ENCODE measurements at places on chromosomes 3 and 15. TPM values are rescaled to one million over a fixed set of nuclear protein-coding genes. Genes with fewer than 3 reads are reported as not detected.

DNA sequence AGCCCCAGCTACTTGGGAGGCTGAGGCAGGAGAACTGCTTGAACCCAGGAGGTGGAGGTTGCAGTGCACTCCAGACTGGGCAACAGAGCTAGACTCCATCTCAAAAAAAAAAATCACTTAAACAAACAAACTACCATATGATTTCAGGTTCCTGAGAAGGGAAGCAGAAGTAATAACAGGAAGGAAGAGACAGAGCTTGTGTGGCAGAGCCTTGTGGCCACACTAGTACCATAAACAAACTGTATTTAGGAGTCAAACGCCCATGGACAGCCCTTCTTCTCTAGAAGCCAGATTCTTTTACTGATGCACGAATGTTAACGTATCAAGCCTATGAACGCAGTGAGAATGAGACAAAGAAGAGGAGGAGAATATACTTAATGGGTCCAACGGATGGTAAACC, 12.0 kb downstream of the MTMR10 start:
- no peak for DNase-seq

DNA sequence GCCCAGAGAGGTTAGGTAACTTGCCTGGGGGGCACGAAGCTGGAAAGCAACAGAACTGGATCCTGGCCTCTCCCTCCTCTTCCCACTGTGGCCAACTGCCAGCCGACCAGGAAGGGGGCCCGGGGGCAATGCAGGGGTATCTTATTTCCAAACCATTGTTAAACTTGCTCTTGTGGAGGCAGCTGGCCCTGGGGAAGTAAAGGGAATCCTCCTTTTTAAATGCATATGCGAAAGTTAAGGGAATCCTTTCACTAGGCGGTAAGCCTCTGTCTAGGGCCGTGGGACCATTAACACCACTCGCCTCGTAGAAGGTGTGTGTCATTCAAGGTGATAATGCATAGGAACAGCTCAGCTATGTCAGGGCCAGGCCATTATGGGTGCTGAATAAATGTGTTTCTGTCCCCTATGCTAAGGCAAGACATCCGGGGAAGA, 68.6 kb downstream of the ST6GAL1 start:
- no peak for DNase-seq

Gene STT3B
- 40.5 TPM for polyA plus RNA-seq

DNA sequence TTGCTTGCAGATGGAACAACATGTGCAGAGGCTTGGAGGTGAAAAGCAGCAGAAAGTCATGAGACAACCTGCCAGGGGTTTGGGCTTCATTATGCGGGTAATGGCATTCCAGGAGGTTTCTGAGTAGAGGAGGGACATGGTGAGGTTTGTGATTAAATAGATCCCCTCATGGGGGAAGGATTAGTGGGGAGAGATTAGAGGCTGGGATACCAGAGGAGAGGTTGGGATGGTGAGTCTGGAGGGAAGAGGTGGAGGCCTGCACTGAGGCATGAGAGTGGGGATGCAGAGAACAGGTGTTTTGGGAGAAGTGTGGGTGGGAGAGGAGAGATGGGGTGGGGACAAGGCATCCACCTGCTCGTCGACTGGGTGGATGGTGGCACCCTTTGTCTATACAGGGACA, 6.8 kb upstream of the IQSEC1 start:
- no peak for DNase-seq

Gene RLBP1
- polyA plus RNA-seq, result not detected

DNA sequence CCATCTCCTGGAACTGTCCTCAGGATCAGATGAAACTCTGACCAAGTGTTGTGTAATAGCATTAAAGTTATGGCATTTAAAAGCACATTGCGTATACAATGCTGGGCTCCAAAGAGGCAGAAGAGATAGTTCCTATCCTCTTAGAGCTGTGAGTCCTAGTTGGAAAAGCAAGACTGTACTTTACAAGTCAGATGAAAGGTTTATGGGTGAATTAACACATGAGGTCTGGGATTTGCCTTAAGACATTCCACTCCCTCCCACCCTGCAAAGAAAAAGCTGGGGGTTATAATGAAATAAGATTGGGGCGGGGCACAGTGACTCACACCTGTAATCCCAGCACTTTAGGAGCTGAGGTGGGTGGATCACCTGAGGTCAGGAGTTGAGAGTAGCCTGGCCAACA, 35.6 kb downstream of the SNAPC5 start:
- DNase-seq, result no peak

Data from SK-N-SH (cell line).